HL-60 (cell line): ENCODE measurements at places on chromosomes 1 and 21.

- DNase-seq: no peak
These were observed 3.6 kb downstream of the DDAH1 start for GRCh38 chr1:85461216-85461918.

DNA sequence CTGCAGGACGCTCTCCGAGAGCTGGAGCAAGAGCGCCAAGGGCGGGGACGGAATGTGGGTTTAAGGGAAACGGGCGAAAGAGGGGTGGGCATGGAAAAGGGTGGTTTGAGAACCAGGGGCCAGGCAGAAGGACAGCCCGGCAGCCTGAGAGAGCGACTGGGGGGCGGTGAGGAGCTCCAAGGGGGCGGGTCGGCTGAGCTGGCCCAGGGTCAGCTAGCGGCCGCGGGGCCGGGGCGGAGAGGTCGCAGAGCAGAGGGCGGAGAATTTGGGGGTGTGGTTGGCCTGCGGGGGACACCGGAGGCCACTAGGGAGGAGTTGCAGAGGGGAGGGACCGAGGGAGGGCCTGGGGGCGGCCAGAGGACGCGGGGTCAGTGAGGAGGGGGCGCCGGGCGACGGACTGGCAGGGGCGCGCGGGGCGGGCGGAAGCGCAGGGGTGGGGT lies 54.7 kb downstream of the NDUFS5 start:
- no peak for DNase-seq

DNA sequence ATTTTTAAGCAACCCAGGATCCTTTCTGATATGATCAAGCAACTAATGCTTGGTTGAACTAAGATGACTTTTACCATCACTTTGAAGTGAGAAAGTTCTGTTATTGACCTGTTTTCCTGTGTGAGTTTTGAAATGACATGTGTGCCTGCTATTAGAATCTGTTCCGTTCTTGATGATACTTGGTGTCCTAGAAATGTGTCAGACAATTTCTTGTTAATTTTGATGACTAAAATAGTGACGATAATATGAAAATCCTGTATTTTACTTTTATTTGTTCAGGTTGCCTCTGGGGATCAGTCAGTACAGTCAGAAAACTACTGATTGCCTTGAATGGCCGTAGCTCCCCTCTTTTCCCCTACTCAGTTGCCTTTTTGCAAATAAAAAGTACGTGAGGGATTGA lies 228.0 kb downstream of the RYR2 start:
- no peak for DNase-seq

GRCh38 chr1:96222701-96223100 lies 498.9 kb upstream of the PTBP2 start:
- no peak for DNase-seq

DNA sequence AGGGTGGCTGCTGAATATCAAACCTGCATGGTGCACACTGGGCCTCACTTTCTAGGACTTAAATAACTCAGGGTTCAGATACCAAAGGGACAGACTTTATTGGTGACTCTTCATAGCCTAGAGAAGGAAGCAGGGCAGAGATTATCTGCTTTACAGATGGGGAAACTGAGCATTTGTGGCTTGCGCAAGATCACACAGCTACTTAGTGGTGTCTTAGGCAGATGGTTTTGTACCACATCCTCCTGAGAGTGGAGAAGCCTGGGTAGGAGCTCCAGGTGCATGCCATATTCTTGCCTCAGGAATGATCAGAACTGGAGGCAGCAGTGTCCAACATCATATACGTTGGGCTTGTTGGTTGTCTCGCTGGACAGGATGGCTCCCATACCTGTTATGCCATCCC lies 6.8 kb upstream of the DPH2 start:
- DNase-seq: peak; percentile 79

GRCh38 chr1:5408401-5408800 lies 583.8 kb downstream of the NPHP4 start:
- DNase-seq: no peak

- no peak for DNase-seq
These were observed 30.1 kb downstream of the C1orf21 start for GRCh38 chr1:184416946-184417345.

DNA sequence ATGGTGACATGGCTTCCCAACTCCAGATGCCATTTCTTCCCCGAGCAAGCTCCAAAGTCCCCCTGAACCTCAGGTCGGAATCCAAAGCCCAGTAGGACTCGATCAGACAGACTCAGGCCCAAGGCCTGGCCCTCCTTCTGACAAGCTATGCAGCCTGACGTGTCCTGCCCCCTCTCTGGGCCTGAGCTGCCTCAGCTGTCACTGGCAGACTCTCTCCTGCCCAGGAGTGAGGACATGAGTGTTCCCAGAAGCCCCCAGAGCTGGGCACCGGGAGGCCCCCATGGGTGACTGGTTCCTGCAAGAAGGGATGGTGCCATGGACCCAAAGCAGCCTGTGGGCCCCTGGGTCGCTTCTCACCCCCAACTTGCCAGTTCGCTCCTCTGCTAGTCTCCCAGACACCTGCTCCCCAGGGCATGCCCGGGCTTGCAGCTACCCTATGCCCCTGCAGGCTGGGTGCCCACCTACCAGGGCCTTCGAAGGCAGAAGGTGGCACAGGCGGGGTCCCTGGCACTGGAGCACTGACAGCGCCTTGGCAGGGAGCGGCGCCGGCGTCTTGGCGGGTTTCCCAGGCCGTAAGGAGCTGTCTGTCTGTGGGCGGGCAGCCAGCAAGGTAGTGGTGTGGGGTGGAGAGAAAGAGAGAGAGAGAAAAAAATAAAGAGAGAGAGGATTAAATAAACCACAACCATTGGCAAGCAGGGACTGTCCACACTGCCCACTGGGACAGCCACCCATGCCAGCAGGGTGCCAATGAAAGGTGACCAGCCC lies 2.3 kb downstream of the EDN2 start:
- no peak for DNase-seq
